ENCODE measurements at places on chromosomes 11 and 22. TPM values are rescaled to one million over a fixed set of nuclear protein-coding genes. Genes with fewer than 3 reads are reported as not detected.
A peak's percentile ranks its signal among the peaks of the same experiment; 100 is the strongest.

The RAC2 gene
- 10.5 TPM for total RNA-seq

- DNase-seq = no peak
- no peaks in the 10 kb centered on the region for H3K36me3 ChIP-seq
- peaks cover 3% of the 10 kb centered on the region for H3K4me1 ChIP-seq
- no peak overlapping the region for H3K27ac ChIP-seq
- no peak overlapping the region for H3K4me3 ChIP-seq
- H3K27me3 ChIP-seq = no peaks in the 10 kb centered on the region
Observed at GRCh38 chr11:116344601-116345000, 428.2 kb downstream of the BUD13 start.

The BIRC3 gene
- total RNA-seq = 11.6 TPM

DNA sequence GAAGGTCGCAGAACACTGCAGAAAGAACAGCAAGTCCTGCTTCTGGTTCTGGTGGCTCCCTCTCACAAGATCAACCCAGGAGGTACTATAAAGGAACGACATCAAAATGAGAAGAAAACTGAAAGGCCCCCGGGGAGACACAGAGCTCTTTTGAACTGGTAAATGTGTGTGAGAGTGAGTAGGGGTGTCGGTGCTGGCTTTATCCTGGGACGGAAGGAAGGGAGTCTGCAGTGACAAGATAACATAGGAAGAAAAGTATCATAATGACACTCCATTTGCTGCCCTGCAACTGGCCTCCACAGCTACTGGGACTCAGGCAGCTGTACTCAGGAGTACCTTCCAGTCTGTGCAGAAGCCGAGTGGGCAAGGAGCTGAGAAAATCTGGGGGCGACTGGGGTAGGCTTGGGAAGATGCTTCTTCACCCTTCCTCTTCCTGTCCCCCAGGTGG, 60.9 kb downstream of the ENTHD1 start:
- no peaks in the 10 kb centered on the region for H3K4me1 ChIP-seq
- H3K36me3 ChIP-seq = no peaks in the 10 kb centered on the region
- H3K27me3 ChIP-seq = peaks cover 13% of the 10 kb centered on the region
- DNase-seq = no peak
- no peak overlapping the region for H3K4me3 ChIP-seq

The TRIM48 gene
- total RNA-seq = not detected

The PTPRCAP gene
- 2.5 TPM for total RNA-seq

GRCh38 chr11:72576661-72577060, 97.6 kb downstream of the PDE2A start:
- no peak overlapping the region for H3K27ac ChIP-seq
- H3K27me3 ChIP-seq = no peaks in the 10 kb centered on the region
- no peak overlapping the region for H3K4me3 ChIP-seq

GRCh38 chr11:12288931-12289666, 88.3 kb upstream of the PARVA start:
- H3K4me3 ChIP-seq = no peak overlapping the region
- H3K27ac ChIP-seq = no peak overlapping the region
- no peak for DNase-seq
- no peaks in the 10 kb centered on the region for H3K27me3 ChIP-seq
- H3K36me3 ChIP-seq = no peaks in the 10 kb centered on the region

The HORMAD2 gene
- total RNA-seq = not detected

The OR2AG1 gene
- not detected for total RNA-seq

DNA sequence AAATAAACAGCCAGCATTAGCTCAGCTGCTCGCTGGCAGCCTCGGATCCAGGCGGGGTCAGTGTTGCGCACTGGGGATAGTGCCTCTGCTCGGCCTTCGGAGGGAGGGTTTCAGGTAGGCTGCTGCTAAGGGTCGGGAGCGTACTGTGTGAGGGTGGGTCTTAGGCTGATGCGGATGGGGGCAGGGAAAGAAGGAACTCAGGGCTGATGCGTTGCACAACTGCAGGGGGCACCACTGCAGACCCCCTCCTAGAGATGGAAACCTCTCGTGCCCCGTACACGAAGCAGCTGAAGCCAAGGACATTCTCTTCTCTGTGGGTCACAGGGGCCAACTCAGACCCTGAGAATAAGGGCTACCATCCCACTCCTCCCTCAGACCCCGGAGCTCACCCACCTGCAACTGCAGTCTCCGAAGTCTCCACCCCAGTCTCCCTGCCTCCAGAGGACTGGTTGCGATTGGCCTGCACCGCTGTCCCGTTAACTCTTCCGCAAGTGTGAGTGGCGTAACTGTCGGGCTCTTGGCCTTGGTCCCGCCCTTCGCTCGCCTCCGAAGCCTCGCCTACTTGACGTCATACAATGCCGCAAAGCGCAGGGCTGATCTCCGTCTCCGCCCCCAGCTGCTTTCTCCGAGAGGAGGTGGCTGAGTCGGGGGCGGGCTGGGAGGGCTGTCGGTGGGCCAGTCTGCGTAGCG, at the start of gene KBTBD3:
Gene KBTBD3, minus strand, starts transcription at position 429 of the 690 bp plus-strand sequence. CDS start 18,250 bp downstream, outside the sequence.
- no peaks in the 10 kb centered on the region for H3K36me3 ChIP-seq
- no peaks in the 10 kb centered on the region for H3K27me3 ChIP-seq
- peak within 1 kb of the TSS; percentile 88 for H3K4me3 ChIP-seq
- H3K27ac ChIP-seq = peak within 1 kb of the TSS; percentile 97

DNA sequence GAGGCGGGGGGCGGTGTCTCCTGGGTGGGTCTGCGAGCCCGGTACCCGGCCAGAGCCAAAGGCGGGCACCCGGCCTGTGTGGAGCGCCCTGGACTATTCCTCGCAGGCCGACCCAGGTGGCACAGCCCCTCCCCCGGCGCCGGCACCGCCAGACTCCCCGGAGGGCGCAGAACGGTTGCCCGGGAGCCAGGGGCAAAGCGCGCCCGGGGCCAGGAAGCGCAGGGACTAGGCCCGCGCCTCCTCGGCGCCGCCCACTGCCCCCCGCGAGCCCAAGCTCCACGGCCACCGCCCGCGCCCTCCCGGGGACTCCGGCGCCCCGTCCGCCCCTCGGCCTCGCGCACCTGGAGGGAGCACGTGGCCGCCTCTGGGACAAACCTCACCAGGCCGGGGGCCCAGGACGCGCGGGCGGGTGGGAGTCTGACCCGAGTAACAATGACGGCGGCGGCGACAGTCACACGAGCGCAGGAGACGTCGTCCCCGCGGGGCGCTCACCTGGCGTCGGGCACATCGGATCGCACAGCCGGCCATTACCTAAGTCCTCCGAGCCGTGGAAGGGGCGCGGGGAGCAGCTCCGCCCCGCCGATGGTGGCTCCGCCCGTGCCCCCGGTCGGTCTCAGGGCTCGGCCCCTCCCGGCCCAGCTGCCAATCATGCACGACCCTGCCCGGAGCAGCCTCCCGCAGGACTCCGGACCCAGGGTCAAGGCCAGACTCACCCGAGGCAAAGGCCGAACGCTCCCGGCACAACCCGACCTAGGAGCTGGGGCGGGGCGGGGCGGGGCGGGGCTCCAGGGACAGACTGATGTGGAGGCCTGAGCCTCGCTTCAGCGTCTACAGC, 7.4 kb downstream of the PLXNB2 start:
- H3K27ac ChIP-seq = peak overlapping the region; percentile 98
- peak overlapping the region; percentile 27 for H3K4me3 ChIP-seq
- H3K4me1 ChIP-seq = peaks cover 92% of the 10 kb centered on the region
- no peaks in the 10 kb centered on the region for H3K36me3 ChIP-seq

The C11orf52 gene
- total RNA-seq = 8.7 TPM

The INS gene
- not detected for total RNA-seq

DNA sequence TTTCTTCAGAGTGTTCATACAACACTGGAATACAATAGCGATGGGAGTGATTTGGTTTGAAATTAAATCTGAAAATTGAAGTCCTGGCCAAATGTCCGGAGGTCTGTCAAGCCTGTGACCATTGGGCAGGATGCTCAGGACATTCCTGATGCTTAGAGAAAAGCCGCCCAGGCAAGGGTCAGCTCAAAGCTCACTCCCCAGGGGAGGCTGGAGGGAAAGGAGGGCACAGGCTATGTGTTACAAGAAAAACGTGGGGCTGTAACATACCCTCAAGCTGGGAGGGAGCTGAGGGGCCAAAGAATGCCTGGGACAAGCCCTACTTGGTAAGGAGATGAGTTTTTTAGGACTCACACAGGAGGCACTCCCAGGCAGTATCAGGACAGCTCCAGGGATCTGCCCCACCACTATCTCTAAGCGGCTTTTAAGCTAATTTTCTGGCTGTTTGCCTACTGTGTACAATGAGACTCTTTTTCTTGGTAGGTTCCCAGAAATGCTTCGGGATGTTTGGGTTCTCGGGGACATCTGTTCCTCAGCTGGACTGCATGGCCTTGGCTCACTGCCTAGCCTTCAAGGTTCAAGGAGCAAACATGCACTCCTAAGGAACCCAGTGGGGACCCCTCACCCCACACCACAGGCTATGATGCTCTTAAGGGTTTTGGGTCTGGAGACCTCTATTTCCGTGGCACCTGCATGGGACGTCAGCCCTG, 500.1 kb downstream of the BRD1 start:
- H3K27ac ChIP-seq = no peak overlapping the region
- no peak for DNase-seq
- no peaks in the 10 kb centered on the region for H3K4me1 ChIP-seq
- H3K36me3 ChIP-seq = no peaks in the 10 kb centered on the region
- H3K27me3 ChIP-seq = no peaks in the 10 kb centered on the region

The PKP3 gene
- total RNA-seq = 55.6 TPM

- H3K27me3 ChIP-seq = peaks cover 10% of the 10 kb centered on the region
- DNase-seq = no peak
- H3K36me3 ChIP-seq = no peaks in the 10 kb centered on the region
Observed at GRCh38 chr22:36863281-36863680, 2.5 kb downstream of the NCF4 start.

The OR52M1 gene
- 0.27 TPM for total RNA-seq

DNA sequence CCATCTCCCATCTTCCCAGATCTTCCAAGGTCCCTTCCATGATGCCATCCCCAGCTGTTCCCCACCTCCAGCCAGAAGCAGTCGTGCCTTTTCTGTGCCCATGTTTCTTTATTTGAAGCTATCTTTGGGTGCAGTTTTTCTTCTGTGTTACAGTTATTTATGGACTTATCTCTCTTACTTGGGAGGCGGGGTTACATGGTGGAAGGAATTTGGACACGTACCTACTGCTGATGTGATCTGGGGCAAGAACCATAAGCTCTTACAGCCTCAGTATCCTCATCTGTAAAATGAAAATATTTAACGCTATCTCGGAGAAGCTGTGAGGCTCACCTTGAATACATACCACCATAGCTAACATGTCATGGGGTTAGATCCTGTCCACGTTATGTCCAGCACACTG, 98.9 kb downstream of the ZBTB16 start:
- no peaks in the 10 kb centered on the region for H3K27me3 ChIP-seq
- peaks cover 53% of the 10 kb centered on the region for H3K4me1 ChIP-seq
- H3K36me3 ChIP-seq = no peaks in the 10 kb centered on the region
- peak overlapping the region; percentile 71 for H3K27ac ChIP-seq
- no peak for DNase-seq
- H3K4me3 ChIP-seq = no peak overlapping the region

DNA sequence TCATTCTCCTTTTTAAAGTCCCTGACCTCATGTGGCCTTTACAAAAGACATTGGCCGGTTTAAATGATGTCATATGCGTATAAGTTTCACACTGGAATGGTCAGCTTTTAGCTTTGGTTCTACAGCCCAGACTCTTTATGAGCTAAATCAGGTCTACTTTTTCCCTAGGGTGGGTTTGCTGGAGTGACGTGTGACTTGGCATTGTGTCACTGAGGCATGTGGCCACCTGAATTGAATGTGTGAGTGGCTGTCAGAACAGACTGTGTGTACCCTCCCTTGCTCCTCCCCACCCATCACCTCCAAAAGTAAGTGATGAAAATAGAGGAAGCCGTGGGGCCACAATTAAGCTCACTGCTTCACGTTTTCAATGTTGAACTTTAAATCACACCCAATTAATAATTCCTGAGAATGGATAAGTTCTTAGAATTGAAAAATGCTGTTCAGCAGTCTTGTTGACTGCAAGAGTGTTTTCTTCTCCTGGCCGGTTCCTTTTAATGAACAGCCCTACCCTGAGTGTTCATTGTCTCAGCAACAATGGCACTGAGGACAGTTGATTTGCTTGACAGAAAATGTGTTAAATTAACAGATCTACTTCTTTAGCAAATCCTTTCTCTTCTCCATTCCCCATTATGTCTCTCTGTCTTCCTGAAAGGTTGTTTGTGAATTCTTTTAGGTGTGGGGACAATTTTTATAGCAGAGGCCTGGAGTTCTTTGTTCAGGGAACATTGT, 11.3 kb downstream of the CECR2 start:
- H3K36me3 ChIP-seq = no peaks in the 10 kb centered on the region
- H3K4me1 ChIP-seq = peaks cover 22% of the 10 kb centered on the region
- no peak for DNase-seq
- H3K27ac ChIP-seq = no peak overlapping the region

GRCh38 chr22:42188808-42189447, 58.3 kb upstream of the CYP2D6 start:
- peaks cover 6% of the 10 kb centered on the region for H3K4me1 ChIP-seq
- no peaks in the 10 kb centered on the region for H3K27me3 ChIP-seq
- no peaks in the 10 kb centered on the region for H3K36me3 ChIP-seq
- no peak overlapping the region for H3K4me3 ChIP-seq
- peak overlapping the region; percentile 23 for H3K27ac ChIP-seq

The OR8A1 gene
- total RNA-seq = not detected

DNA sequence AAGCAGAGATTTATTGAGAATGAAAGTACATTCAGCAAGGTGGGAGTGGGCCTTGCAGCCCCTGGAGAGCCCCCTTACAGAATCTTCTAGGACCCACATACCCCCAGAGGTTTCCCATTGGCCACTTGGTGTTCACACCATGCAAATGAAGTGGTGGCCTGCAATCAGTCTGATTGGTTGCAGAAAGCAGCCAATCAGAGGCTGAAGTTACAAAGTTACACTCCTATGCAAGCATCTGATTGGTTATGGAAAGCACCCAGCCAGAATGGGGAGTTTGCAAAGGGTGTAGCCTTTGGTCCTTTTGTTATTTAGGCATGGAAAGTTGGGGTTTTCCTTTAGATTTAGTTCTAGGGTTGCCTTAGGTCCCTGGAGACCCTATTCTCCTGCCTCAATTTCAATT, 34.9 kb downstream of the UVRAG start:
- no peak overlapping the region for H3K4me3 ChIP-seq
- no peak for DNase-seq
- H3K27me3 ChIP-seq = no peaks in the 10 kb centered on the region
- H3K36me3 ChIP-seq = no peaks in the 10 kb centered on the region
- no peak overlapping the region for H3K27ac ChIP-seq
- H3K4me1 ChIP-seq = peaks cover 4% of the 10 kb centered on the region

DNA sequence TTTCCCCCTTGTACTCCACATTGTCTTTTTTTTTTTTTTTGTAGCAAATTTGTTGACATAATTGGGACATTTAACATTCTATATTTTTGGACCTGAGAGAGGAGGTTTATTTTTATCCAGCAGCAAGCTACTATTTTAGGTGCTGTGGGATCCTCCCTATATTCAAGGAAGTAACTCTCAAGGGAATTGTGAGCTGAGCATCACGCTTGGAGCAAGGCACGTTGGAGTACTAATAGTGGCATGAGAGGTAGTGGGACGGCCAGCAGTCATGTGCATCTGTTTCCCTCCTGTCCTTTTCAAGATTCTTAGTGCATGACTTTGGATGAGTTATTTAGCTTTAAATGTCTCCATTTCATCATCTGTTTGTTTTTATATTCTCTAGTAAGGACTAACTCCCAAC, 52.3 kb downstream of the EXT2 start:
- no peaks in the 10 kb centered on the region for H3K36me3 ChIP-seq
- H3K4me3 ChIP-seq = no peak overlapping the region
- H3K4me1 ChIP-seq = no peaks in the 10 kb centered on the region

GRCh38 chr11:47270331-47271271, 668 bp downstream of the MADD start:
- H3K27me3 ChIP-seq = no peaks in the 10 kb centered on the region
- H3K4me3 ChIP-seq = peak overlapping the region; percentile 53
- H3K36me3 ChIP-seq = no peaks in the 10 kb centered on the region
- H3K27ac ChIP-seq = peak overlapping the region; percentile 99
- peaks cover 11% of the 10 kb centered on the region for H3K4me1 ChIP-seq
- peak; percentile 46 for DNase-seq

The APOBEC3H gene
- total RNA-seq = not detected

Data from hepatocyte (in vitro differentiated cells).